Activated T-cell treated with anti-CD3 and anti-CD28 coated beads for 48 hours (primary cell): ENCODE measurements at places on chromosomes 12 and 14.

DNA sequence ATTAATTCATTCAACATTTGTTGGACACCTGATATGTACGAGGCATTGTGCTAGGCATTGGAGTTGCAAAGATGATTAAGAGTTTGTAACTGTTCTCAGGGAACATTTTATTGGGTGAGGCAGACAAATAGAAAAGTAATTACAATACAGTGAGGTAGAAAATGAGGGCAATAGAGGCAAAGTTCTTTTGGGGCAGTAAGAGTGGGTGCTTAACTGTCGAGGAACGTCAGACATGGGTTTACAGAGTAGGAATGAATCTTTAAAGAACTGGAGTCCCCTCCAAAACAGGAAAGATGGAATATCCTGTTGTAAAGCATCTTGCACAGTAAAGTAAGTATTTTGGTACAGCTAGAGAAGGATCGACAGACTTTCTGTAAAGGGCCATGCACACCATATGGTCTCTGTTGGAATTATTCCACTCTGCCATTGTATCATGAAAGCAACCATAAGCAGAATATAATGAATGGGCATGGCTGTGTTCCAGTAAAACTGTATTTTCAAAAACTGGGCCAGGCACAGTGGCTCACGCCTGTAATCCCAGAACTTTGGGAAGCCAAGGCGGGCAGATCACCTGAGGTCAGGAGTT lies 9.1 kb downstream of the CREBL2 start:
- DNase-seq, result no peak

DNA sequence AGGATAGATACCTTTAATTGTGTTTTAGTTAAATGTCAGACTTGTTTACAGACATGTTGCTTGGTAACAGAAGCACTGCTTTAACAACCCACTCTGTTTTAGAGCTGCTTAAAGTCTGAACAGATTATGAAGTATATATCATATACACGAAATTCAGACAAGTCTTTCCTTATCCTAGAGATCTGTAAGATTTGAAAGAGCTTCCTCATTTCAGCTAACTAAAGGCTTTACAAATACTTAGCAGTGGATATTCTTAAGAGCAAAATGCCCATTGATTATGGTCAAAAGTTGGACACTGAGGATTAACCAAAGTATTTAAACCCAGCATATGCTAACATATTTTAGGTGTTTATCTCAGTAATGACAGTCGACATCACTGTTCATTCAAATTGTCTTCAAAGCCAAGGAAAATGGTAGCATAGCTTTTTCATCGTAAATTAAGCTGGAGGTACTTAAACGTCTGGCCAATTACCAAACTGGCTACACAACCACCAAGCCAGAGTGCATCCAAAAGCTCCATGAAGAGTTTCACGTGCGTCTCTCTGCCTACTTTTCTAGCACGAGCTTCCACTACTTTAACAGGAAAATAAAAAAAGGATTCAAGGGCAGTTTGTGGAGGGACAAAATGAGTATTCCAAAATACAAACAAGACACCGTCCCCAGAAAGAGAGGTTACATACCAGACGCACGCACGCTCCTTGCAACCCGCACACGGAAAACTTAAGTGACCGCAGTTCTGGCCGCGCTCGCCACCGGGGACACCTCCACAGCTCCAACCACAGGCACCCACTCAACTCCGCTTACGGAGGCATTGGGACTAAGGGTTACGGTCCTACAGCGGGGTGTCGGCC lies 565 bp downstream of the CEP83 start:
- no peak for DNase-seq

- no peak for DNase-seq
These were observed 39.3 kb downstream of the SETD3 start for GRCh38 chr14:99441157-99441870.

GRCh38 chr14:99576761-99577705 lies 27.0 kb downstream of the CCDC85C start:
- DNase-seq, result no peak

DNA sequence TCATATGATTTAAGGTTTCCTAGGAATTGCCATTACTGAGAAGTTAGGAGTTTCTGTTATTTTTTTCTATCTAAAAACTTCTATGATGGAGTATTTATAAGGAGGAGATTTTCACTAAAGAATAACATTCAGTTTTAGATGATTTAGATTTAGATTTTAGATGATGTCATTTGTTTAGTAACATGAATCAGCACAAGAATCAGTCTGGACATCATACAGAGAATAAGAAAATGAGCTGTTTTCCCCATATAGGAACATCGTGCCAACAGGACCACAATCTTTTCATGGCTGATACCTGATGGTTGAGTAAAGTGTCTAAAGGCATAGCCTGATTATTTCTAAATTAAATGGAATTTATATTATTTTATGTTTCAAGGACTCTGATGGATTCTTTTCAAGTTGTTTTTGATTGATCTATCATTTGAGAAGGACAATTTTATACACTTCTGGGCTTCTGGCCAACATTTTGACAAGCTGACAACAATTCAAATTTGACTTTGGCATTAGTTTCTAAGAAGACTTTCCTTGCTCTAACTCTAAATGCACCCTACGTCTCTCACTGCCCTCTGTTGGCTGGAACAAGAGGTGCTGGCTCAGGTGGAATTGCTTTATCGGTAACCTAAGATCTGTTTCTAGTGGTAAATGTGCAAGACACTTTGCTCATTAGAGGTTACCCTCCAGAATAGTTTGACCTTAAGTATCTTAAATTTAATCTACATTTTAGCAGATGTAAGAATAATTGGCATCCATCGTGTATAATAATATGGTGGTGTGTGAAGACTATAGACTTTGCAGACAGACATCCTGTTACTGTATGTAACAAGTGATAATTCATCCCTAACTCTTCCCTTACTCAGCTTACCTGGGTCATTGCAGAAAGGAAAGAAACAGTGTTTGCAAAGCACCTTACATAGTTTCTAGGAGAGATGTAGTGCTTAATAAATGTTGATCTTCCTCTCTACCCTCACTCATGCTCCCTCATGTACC lies 42.8 kb upstream of the CPSF6 start:
- no peak for DNase-seq

- no peak for DNase-seq
These were observed 29.1 kb downstream of the CCDC88C start for GRCh38 chr14:91388551-91388975.

DNA sequence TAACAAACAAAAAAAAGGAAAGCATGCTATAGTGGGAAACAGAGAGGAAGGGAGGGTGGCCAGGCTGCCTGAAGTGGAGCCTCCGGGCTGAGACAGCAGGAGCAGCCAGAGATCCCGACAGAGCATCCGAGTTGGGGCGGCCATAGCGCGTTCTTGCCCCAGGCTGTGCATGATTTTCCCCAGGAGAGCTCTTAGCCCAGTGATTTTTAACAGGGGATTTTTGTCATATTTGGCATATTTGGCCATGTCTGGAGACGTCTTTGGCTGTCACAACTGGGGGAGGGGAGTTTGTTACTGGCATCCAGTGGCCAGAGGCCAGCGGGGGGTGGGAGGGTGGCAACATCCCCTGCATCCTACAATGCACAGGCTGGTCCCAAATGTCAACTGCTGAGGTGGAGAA lies 23.6 kb downstream of the BDKRB1 start:
- no peak for DNase-seq

- no peak for DNase-seq
These were observed 121.7 kb downstream of the CRACR2A start for GRCh38 chr12:3631272-3631637.

- no peak for DNase-seq
These were observed 214.5 kb downstream of the BTG1 start for GRCh38 chr12:91931111-91931510.

DNA sequence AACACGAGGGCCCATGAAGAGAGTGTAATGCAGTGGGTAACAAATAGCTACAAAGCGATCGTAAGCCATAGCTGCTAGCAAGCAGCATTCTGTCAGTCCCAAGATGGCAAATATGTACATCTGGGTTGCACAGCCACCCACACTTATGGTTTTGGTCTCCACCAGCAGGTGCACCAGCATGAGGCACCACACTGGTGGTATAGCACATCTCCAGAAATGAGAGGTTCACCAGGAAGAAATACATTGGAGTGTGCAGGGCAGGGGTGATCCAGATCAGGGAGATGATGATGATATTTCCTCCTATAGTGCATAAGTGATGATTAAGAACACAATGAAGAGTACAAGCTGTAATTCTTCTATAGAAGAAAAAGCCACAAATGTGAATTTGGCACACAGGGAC lies 26.4 kb upstream of the OR10A7 start:
- no peak for DNase-seq

- DNase-seq, result no peak
These were observed 98.3 kb downstream of the METTL25 start for GRCh38 chr12:82456633-82457032.

DNA sequence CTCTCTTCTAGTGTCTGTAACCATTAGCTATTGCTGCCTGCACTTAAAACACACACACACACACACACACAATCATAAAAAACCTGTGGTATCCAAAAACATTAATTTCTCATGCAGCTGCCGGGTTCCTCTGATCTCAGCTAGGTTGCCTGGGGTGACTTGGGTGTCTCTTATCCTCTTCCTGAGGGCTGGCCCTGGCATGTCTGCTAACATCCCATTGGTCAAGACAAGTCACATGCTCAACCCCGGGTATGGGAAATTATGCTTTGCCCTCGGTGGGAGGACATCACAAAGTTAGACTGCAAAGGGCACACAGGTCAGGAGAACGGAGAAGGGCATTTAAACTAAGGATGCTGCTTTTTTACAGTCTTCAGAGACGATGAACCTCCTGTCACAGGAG lies 55.7 kb downstream of the TRPV4 start:
- DNase-seq, result peak; percentile 12

DNA sequence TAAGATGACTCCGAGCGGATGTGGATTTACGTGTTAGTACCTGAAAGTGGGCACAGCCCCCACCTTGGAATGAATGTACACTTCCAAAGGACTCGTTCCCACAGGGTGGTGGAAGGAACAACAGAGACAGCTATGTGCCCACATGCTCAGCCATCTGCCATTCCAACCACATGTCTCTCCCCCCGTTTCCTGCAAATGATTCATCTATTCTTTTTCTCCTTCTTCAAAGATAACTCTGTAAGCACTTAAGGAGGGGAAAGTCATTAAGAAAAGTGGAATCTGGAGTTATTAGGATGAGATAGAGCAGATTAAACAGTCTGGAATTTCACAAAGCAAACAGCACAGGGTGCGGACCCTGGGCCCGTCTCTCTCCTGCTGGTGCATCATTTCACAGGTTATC lies 18.5 kb upstream of the DUSP6 start:
- no peak for DNase-seq

DNA sequence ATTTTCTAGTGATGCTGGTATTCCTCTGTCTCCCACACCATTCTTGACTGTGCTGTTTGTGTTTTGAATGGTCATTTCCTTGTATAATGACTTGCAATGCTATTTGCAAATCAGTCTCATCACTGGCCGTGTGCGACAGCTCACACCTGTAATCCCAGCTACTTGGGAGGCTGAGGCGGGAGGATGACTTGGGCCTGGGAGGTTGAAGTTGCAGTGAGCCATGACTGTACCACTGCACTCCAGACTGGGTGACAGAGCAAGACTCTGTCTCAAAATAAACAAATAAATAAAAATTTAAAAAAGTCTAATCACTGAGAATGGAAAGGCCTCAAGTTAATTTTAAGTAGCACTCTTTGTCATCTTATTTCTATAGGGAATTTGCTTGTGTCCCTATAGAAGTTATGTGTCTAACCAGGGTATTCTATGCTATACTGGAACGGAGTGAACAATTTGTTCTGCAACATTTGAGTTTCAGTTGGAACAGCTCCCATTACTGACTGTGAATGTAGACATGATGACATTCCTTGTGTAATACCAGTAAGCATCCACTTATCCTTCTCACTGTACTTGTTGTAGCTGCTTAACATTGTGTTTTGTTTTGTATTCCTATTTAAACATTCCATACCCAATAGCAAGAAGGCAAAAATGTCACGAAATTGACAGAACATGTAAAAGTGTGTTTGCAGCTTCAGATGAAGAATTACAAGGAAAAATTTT lies 126.3 kb downstream of the MGST1 start:
- DNase-seq, result no peak

GRCh38 chr14:81766321-81766915 lies 232.8 kb upstream of the SEL1L start:
- no peak for DNase-seq

- no peak for DNase-seq
These were observed 331.4 kb downstream of the TMTC2 start for GRCh38 chr12:83018088-83018487.

DNA sequence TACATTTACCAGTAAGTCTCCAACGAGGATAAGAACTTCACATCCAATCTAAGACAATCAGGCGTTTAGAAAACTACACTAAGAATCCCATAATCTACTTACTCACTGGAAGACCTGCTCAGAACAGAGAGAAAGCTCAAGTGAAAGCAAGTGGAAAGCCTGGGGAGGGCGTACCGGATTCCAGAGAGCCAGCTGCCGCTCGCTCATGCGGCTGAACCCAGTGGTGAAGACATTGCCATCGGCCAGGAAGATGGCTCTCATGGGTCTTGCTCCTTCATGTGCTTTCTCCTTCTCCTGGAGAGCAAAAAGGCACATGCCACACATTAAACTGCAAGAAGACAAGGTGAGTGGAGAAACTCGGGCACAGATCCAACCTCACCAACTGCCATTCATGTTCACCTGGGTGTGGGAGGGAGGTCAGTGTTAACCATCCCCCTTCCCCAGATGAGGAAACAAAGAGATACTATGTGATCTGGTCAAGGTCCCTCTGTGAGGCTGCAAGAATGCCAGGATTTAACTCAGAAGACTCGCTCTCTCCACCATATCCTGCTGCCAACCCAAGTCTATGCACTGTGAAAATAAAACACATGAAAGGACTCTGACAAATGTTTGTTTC lies 23.5 kb upstream of the SELPLG start:
- DNase-seq, result no peak

GRCh38 chr12:113378291-113378690 lies 19.9 kb downstream of the PLBD2 start:
- no peak for DNase-seq

DNA sequence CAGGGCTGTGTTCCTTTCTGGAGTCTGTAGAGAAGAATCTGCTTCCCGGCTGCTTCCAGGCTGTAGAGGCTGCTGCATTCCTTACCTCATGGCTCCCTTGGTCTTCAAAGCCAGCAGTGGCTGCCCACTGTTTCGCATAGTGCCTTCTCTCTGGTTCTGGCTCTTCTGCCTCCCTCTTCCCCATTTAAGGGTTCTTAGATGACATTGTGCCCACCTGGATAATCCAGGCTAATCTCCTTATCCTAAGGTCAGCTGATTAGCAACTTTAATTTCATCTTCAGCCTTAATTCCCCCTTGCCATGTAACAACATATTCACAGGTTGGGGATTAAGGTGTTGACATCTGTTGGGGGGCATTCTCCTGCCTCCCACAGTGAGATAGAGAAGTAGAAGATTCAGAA lies 208.6 kb upstream of the TMTC1 start:
- DNase-seq, result no peak

GRCh38 chr12:22064968-22065367 lies 18.9 kb downstream of the CMAS start:
- no peak for DNase-seq

GRCh38 chr14:95394297-95395097 lies 74.8 kb upstream of the CLMN start:
- DNase-seq, result no peak

- DNase-seq, result no peak
These were observed 21.7 kb downstream of the XRCC3 start for GRCh38 chr14:103693515-103693914.
